ENCODE measurements at places on chromosomes 16 and 17. TPM values are rescaled to one million over a fixed set of nuclear protein-coding genes. Genes with fewer than 3 reads are reported as not detected.

GRCh38 chr17:34981538-34982241 is 1.4 kb downstream of the LIG3 start:
- no peak overlapping the region for H3K27ac ChIP-seq
- no peaks in the 10 kb centered on the region for H3K36me3 ChIP-seq
- peaks cover 2% of the 10 kb centered on the region for H3K4me1 ChIP-seq
- no peak for DNase-seq
- H3K27me3 ChIP-seq = no peaks in the 10 kb centered on the region

DNA sequence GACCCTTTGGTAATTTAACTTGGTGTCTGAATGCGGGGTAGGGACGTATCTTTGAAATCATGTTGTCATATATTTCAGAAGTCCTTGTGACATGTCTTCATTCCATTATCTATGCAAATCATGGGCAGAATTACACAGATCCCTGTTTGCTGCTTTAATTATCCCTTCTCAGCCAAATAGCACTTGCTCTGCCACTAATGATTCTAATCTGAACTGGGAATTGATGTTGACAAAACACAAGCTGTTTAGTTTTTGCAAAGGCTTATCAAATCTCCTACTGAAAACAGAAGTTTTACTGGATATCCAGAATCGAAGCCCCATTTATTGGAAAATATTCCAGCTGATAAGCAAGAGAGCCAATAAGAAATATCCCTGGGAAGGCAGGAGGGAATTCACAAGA is 205.9 kb upstream of the COX10 start:
- DNase-seq = no peak
- H3K36me3 ChIP-seq = no peaks in the 10 kb centered on the region
- no peak overlapping the region for H3K4me3 ChIP-seq
- no peaks in the 10 kb centered on the region for H3K4me1 ChIP-seq
- H3K27me3 ChIP-seq = no peaks in the 10 kb centered on the region

- H3K27ac ChIP-seq = no peak overlapping the region
- peaks cover 6% of the 10 kb centered on the region for H3K27me3 ChIP-seq
Measured at GRCh38 chr17:48148029-48148770, 40.6 kb downstream of the SNX11 start.

GRCh38 chr17:72350073-72350472 is 229.3 kb downstream of the SOX9 start:
- no peaks in the 10 kb centered on the region for H3K27me3 ChIP-seq
- H3K36me3 ChIP-seq = no peaks in the 10 kb centered on the region
- no peak overlapping the region for H3K4me3 ChIP-seq

The ZNF750 gene
- 0.10 TPM for polyA plus RNA-seq

DNA sequence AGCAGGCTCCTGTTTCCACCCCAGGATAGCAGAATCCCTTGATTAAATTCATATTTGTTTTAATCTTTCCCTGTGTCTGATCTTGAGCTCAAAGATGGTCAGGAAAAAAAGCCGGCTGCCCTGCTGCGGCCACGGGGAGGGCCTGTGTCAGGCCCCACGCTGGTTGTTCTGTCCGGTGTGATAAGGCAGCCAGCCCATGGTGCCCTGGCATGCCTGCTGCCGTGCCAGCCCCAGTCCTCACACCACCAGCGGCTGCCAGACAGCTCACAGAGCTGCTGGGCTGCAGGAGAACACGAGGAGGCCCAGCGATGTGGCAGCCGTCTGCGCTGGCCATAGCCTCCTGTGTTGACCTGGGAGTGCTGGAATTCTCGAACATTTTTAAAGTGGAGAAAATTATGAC is 34.7 kb upstream of the BRD7 start:
- DNase-seq = peak; percentile 82
- H3K4me1 ChIP-seq = no peaks in the 10 kb centered on the region
- H3K4me3 ChIP-seq = no peak overlapping the region
- no peaks in the 10 kb centered on the region for H3K36me3 ChIP-seq
- no peak overlapping the region for H3K27ac ChIP-seq
- H3K27me3 ChIP-seq = no peaks in the 10 kb centered on the region

- no peak for DNase-seq
- H3K36me3 ChIP-seq = no peaks in the 10 kb centered on the region
- no peaks in the 10 kb centered on the region for H3K27me3 ChIP-seq
- H3K27ac ChIP-seq = no peak overlapping the region
- H3K4me1 ChIP-seq = peaks cover 3% of the 10 kb centered on the region
Measured at GRCh38 chr16:15548482-15548891, 94.5 kb downstream of the MARF1 start.

DNA sequence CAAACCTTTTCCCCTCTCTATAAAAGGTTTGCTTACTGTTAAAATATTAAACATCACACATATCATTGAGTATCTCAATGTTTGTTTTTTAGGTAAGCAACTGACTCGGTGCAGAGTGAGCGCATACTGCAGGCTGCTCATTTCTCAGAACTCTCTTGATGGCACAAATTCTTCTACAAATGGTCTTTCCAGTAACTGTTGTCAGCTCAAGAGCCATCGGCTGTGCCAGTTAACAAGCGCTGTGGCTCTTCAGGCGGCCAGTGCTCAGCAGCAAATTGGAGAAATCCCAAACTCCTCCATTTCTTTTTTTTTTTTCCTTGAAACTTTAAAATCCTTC is 8.6 kb downstream of the ABCA3 start:
- no peak for DNase-seq
- peaks cover 5% of the 10 kb centered on the region for H3K36me3 ChIP-seq
- H3K4me3 ChIP-seq = no peak overlapping the region
- H3K27me3 ChIP-seq = no peaks in the 10 kb centered on the region

The DUS2 gene
- 3.0 TPM for polyA plus RNA-seq

Measured in aorta (tissue), 5 donors.